Activated naive CD4-positive, alpha-beta T cell treated with anti-CD3 and anti-CD28 coated beads, Interleukin-2, amount 50 U/mL, for 16 hours (primary cell): ENCODE measurements at places on chromosomes 12 and 14.
A peak's percentile ranks its signal among the peaks of the same experiment; 100 is the strongest.

- DNase-seq, result peak; percentile 49
Measured at GRCh38 chr14:91138511-91139359, 24.9 kb downstream of the DGLUCY start.

GRCh38 chr14:104700747-104701217 lies 11.4 kb downstream of the INF2 start:
- DNase-seq, result no peak

DNA sequence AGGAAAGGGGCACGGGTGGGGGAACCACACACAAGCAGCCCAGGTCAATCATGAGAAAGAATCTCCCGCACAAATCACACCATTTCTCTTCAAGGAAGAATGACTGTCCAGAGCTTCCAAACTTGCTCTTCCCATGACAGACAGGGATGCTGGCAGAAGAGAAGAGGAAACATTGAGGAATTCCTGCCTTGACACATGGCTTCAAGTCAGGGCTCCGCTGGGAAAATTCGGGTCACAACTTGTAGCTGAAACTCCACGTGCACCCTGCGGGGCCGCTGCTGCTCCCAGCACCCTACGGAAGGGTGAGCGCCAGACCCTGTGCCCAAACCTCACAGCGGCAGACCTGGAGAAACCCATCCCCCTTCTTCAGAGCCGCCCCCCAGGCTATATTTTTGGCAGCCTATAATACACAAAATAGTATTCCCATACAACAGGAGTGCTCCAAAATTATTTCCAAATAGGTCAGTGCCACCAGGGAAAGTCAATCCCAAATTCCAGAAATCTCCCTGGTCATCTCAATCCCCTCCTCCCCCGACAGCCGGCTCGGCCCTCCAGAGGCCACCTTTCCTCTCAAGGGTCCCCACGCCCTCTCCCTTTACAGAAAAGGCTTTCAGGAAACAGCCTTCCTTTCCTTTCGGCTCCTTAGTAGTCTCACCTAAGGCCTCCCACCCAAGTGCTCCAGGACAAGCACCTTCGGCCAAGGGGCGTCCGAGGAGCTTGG lies 1.3 kb downstream of the TMEM132D start:
- DNase-seq, result no peak

GRCh38 chr12:92360543-92360942 lies 214.9 kb upstream of the BTG1 start:
- DNase-seq, result no peak

DNA sequence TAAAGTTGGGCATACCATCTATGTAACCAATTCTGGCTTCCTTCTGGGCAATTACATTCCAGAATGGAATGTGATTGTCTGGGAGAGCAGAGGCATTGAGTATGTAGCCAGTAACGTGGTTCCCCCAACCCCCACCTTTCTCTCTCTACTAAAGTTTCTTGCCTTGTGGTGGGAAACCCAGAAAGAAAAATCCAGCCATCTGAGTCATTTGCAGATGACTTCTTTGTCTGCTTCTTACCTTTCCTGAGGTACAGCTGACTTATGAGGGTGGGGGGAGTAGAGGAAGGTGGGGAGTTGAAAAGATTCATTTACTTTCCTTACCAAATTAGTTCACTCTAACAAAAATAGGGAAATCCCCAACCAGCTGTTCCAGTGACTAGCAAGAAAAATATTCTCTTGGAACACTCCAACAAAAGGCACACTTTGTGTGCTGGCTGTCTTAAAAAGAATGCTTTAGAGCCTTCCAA lies 112.1 kb upstream of the FRMD6 start:
- DNase-seq, result no peak

DNA sequence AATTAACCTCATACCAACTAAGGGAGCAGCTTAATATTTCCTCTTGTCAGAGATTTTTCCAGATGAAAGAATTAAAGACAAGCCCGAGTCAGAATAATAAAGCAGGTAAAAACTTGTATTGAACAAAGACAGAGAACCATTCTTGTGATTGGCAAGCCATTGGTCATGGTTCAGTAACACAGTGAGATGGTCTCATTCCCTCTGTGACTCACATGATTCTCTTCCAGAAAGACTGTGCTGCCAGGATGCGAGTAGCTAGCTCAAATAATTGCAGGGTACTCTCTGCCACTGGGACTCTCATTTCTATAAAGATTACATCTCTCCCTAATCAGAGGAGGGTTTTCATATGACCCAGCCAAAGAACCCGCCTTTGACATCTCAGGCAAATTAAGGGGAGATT lies 179.4 kb downstream of the PHLDA1 start:
- no peak for DNase-seq

GRCh38 chr12:108649126-108649525 lies 15.4 kb upstream of the SELPLG start:
- no peak for DNase-seq

DNA sequence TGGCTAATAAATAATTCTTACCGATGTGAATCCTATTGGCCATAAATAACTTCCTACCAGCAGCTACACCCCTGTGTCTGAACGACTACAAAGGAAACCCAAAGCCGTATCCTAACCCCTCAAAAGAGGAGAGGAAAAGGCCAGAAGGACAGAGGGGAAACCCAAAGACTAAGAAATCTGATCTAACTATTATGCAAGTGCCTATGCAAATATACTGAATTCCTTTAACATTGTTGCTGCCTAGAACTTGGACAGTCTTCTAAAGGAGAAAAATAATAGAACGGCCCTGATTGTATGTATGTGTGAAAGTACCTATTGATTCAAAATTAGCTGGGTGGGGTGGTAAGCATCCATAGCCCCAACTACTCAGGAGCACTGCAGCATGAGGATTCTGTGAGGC lies 997 bp downstream of the PLEKHG7 start:
- no peak for DNase-seq
